Left ventricle myocardium superior (tissue), 1 donor: ENCODE measurements at places on chromosomes 2 and 18.

DNA sequence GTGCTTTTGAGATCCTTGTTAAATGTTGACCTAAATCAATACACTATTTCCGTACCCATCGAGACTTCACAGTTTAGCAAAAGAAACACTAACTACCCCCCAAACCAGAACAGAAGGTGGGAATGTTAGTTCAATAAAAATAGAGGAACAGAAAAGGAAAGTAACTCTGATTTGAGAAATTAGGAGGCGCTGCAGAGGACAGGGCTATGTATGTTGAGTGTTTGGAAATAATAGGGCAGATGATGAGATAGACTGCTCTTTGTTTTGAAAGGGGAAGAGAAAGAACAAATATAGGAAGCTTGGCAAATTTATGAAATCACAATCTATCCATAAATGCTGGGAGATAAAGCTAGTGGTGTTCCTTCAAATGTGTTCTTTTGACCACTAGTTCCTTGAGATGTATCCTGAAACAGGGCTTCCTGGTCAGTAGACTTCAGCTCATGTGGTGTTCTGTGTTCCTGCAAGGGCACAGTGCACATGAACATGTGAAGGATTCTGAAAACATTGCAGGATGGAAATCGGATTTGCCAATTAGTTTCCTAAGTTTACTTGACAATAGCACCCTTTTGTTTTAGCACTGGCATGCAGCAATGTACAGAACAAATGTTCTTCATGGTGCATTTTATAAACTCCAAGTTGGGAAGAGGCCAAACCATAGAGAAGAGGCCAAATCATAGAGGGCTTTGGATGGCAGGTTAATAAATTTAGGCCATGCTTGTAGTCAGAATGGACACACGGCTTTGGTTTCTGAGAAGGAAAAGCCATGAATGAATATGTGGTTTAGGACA lies 39.8 kb downstream of the RHBDD1 start:
- no peak for DNase-seq

DNA sequence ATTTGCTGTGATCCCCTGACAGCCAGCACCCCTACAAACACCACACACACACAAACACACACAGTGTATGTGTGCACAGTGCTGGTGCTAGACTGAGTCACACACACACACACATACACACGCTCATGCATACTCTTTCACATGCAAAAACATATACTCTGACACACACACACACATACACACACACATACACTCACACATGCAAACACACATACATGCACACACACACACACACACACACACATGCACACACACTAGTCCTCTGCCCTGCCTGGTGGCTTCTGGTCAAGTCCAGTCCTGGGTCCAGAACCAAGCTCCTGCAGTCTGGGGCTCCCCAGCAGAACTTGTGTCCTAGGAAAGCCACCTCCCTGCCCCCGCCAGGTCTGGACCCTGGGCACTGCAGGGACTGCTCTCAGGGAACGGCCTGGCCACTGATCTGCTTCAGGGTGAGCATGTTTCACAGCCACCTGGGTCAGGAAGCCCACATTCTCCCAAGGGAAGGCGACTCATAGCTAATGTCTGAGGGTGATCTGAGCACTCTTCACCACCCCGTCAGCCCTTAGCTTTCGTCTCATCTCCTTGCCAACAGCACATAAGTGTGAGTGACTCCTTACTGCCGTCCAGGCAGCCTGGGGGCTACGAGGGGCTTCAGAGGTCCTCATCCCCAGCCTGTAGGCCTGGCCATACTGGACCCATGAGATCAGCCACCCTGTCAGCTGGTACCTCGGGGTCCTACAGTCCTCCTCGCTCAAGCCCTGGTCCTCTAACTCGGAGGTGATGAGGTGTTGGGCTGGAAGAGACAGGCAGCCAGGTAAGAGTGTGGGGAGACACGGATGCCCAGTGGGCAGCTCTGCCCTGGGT lies 88.1 kb downstream of the MCFD2 start:
- no peak for DNase-seq

DNA sequence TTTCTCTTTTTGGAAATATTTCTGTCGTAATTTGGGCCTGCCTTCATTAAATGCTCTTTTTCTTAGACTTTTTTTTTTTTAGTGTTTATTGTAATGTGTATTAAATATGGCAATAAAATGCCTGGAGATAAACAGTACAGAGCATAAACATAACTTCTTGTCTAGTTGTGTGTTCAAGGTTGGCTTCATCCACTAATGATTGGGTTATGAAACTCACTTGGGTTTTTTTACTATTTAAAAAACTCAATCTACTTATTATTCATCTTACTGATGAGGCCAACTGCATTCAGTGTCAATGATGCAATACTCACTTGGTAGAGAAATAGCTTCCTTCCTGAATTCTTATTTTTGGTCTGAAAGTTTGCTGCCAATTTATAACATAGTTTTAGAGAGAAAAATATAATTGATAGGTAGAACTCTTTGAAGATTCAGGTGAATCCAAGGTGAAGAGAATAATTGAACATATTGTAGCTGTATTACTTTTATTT lies 144.2 kb upstream of the NABP1 start:
- DNase-seq: no peak

DNA sequence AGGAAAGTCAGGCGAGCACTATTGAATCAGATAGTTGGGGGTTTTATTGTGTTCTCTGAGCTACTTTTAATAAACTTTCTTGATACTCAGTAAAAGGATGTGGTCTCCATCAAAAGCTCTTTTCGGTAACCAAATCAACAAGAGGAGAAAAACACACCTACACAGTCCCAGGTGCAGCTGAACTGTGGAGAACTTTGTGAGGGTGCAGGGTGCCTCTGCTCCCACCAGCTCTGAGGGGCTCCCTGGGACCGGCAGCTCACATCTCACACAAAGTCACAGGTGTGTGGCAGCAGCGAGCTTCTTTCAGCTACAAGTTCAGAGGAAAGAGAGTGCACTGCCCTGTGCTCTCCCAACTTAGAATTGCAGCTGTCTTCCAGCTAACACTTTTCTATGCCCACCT lies 650.4 kb downstream of the RNF144A start:
- DNase-seq: no peak

GRCh38 chr18:44516450-44516849 lies 164.2 kb upstream of the SETBP1 start:
- DNase-seq: no peak

DNA sequence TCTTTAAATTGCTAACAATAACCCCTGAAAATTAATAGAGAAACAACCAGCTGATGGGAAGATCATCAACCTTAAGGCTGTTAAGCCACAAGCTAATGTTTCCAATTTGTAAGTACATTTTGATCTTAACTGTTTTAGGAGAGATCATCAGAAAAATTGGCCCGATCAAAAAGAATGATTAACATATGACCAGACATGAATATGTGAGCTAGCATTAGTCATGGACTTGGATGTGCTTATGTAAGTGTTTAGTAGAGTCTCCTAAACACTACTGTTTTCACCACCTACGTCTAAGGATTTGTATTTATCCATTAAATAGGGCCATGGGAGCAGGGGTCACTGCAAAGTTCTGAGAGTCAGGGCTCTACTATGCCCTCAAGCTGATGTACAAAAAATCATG lies 4.3 kb downstream of the LMAN1 start:
- no peak for DNase-seq

DNA sequence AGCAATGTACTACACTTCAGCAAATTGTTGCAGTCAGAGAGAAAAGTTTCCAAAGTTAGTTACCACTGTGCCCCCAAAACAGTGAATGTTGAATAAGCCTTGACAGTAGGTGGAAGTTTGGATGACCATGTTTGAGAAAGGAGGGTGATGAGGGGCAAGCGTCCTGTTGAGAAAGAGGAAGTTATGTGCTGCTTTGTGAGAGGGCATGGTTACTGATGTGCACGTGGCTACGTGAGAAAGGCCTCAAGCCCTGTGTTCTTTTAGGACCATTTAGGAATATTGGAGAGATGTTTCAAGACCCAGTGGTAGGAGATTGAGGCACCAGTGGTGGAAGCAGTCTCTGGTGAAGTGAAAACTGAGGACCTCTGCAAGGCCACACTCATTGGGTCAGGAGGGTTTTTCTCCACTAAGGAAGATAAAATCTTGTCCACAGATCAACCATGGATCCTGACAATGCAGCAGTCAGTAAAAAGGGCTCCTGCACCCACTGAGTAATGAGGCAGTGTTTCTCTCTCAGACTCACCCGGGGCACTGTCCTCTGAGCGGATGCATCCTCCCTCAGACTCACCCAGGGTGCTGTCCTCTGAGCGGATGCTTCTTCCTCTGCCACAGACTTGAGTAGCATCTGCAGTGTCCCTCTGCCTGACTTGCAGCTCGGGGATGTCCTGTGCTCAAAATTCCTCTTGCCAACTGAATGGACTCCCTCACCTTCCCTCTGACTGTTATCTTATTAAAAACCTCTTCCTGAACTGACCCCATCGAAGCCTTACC lies 34.7 kb upstream of the ACTR3 start:
- no peak for DNase-seq

- no peak for DNase-seq
These were observed 264.3 kb downstream of the ZNF516 start for GRCh38 chr18:76230791-76231190.

DNA sequence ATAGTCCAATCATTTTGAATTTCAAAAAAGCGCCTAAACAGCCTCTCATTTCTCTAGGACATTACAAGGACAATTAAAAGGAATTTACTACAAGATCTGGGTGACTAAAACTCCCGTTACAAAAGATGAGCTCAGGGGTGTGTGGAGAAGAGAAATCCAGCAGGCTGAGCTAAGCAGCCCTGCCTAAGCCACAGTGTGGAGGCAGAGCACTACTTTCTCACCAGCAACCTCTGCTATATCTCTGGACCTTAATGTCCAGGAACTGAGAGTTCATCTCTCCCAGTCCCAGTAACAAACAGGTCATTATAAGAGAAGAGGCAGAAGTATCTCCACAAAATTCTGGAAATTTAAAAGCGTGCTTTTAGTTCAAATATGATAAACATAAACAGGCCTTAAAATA lies 18.9 kb upstream of the ANKRD62 start:
- DNase-seq: no peak

- no peak for DNase-seq
These were observed 315.4 kb upstream of the THUMPD2 start for GRCh38 chr2:40094451-40094850.

GRCh38 chr2:230955163-230955737 lies 30.2 kb upstream of the GPR55 start:
- no peak for DNase-seq
